Omental fat pad (tissue), 4 donors: ENCODE measurements at places on chromosomes 1 and 21.

DNA sequence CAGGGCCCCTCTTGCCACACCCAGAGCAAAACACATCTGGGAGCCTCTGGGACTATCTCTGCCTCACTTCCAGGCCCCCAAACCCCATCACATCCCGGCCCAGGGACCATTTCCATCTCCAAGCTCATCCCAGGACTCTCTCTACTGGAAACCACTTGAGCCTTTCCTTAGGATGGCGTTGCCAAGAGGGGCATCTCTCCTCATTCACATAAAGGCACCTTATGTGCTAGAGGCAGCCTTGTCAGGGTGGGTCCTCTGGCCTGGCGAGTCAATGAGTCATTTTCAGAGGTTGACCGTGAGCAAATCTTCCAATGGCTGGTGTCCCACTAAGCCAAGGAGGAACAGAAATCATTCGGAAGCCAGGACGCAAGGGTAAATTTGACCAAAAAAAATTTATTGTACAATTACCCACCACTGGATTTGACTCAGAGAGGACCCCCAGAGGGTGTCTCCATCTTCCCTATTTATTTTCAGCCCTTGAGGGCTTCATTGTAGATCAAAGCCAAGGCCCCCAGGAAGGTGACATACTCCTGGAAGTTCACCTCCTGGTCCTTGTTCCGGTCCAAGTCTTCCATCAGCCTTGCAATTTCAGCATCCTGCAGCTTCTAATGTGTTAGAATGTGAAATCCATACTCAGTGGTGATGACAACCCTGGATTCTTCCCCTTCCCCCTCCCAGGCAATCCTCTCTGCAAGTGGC lies 1.4 kb downstream of the S100A6 start:
- no peak for DNase-seq

DNA sequence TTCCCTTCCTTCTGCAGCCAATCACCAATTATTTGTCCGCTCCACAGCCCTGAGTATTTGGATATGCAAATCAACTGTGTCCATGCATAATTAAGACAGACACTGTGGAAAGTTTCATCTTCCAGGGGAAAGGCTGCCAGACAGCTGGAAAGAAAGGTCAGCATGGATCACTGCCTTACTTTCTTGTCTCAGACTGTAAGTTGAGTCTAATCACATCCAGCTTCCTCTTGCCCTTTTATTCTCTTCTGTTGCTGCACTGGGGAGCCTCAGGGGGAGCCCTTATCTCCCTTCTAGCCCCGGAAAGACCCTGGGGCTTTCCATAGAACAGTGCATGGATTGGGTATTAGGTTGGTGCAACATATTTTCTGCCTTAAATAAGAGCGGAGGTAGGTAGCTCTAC lies 182.9 kb downstream of the OMA1 start:
- DNase-seq: no peak

DNA sequence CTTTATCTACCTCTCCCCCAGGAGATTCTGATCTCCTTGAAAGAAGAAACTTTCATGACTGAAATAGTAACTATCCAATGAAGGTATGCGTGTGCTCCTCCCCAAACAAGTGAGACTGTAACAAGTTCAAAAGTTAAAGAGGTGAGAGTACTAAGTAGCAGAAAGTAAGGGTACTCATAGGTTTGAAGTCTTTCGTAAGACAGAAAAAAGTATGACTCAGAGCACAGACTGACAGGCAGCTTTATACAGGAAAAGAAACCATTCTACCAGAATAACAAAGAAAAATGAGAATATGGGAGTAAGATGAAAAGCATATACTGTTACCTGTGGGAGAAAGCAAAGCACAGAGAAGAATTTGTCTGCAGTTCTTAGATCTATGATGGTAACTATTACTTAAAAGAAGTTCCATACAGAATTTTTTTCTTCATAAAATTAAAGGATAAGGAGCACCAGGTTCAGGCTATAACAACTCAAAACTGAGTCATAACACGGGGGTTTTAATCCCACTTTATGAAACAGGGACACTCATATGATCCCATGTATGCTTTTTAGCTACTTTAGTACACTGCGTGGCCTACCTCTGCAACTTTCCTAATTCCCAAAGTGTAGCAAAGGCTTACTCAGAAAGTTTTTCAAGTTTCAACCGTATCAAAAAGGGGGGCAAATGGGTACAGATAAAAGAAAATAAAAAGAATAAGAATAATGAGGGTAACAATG lies 52.0 kb downstream of the FOXJ3 start:
- DNase-seq: no peak

DNA sequence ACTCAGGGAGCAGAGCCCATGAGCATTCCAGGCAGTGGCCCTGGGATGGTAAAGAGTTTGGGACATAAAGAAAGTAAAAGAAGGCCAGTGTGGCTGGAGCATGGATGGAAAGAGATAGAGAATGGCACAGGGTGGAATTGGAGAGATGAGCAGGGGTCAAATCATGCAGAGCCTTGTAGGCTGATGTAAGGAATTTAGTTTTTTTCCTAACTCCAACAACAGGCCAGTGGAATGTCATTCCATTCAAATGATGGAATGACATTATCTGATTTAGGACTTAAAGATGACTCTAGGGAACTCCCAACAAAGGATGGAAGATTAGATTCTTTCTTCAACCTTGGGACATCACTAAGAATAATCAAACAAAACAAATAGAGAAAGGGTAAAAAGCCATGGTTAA lies 12.8 kb upstream of the S100A2 start:
- no peak for DNase-seq

- no peak for DNase-seq
These were observed 120.7 kb downstream of the ACTL8 start for GRCh38 chr1:17875882-17876280.

- no peak for DNase-seq
These were observed 195.1 kb downstream of the HHAT start for GRCh38 chr1:210523830-210524229.

- DNase-seq: no peak
These were observed 244.0 kb downstream of the DNM3 start for GRCh38 chr1:172085317-172085716.

DNA sequence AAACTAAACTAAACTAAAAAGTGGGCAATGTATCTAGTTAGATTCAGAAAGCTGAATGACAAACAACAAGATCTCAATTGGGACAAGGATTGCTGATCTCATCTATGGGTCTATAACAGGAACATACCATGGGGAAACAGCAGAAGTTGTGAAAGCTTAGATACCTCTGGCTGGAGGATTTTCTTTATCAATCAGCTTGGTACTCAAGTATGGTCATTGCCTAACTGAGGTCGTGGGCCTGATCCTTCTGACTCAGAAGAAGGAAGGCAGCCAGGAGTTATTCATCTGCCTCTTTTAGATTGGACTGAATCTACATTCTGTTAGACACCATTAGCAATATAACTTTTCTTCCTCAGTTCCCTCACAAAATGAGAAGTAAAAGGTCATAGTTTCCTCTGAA lies 39.7 kb downstream of the DNTTIP2 start:
- DNase-seq: no peak

GRCh38 chr1:109249654-109250401 lies 489 bp downstream of the CELSR2 start:
- DNase-seq: no peak

GRCh38 chr1:156177919-156178654 lies 15.8 kb upstream of the SLC25A44 start:
- DNase-seq: no peak

- no peak for DNase-seq
These were observed 75.5 kb downstream of the VPS13D start for GRCh38 chr1:12305377-12305776.

GRCh38 chr1:46219551-46220520 lies 16.7 kb downstream of the LURAP1 start:
- no peak for DNase-seq

- no peak for DNase-seq
These were observed 516 bp downstream of the TBX15 start for GRCh38 chr1:118987468-118988185.

DNA sequence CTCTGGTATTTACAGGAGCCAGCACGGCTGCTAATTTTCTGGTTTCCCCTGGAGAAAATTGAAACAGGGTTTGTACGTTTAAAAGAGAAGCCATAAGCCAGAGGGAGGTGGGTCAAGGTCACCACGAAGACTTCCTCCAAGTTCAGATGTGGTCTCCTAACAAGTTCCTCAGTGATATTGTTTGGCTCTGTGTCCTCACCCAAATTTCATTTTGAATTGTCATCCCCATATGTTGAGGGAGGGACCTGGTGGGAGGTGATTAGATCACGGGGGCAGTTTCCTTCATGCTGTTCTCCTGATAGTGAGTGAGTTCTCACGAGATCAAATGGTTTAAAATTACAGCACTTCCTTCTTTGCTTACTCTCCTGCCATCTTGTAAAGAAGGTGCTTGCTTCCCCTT lies 295.4 kb upstream of the DAB1 start:
- DNase-seq: no peak

DNA sequence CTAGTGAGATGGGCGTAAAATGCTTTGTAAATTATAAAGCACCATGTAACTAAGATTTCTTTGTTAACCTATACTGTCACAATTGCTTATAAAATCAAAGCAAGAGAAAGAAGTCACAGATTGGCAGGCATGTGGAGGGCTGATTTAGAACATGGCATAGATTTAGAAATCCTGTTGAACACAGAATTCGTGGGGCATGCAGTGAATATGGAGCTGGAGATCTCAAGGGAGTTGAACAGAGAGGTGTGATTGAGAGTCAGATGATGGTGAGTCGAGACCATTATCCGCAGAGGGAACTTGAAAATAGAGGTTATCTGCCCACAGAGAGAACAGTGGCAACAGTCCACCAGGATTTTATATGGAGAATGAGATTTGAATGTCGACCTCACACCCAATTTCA lies 27.6 kb downstream of the PBX1 start:
- no peak for DNase-seq

DNA sequence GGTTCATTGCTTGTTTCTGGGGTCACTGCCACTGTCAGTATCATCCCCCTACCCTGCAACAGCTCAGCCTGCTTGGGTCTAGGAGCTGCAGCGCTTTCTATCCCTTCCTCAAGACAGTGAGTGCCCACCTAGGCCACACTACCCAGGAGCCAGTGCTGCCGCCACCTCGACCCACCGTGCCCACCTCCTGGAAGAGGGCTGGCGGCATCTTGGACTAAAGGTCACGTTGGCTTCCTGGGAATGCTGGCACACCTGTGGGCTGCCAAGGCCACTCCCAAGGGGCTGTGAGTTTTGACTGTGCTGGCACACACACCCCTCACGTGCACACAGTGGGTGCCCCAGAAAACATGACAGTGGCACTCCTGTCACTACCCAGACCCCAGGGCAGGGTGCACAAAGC lies 22.1 kb downstream of the CRYAA start:
- DNase-seq: no peak

DNA sequence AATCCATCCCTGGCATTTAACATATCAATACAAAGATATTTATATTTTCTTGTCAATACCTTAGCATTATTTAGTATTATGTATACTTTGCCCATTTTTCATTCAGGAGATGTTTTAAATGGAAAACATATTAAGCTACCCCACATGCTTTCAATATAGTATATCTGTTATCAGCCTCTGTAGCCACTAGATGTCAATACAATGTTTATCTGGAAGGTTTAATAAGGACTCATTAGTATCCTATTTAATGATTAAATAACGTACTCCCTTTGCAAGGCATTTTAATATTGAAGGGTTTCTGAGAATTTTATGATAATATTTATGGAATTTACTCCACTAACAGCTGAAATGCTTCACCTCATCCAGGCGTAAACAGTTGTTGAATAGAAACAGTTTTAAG lies 329.5 kb upstream of the ADGRL2 start:
- no peak for DNase-seq

DNA sequence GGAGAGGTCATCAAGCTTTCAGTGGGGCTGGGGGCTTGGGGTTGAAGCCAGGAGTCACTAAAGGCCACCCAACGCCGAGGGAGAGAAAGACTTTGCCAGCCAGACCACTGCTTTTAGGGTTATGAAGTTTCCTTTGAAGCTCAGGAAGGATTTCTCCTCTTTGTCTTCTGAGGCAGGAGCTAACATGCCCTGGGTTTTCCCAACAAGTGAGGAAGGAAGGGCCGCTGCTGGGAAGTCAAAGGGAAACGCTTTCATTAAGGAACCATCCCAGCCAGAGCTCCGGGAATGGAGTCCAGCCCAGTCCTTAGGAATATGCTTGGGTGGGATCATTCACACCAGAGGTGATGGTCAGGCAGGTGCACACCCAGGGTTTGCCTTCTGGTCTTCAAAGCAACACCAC lies 436.9 kb downstream of the PRDM2 start:
- no peak for DNase-seq
